ENCODE measurements at places on chromosomes 5 and 9. TPM values are rescaled to one million over a fixed set of nuclear protein-coding genes. Genes with fewer than 3 reads are reported as not detected.

Gene ZDHHC12
- total RNA-seq = 11.2 TPM

Gene EQTN
- 0.58 TPM for total RNA-seq

Gene TUSC1
- 12.6 TPM for total RNA-seq

Gene BAAT
- total RNA-seq = not detected

Gene SLC25A2
- 0.69 TPM for total RNA-seq

Gene SVEP1
- 74.6 TPM for total RNA-seq

Gene CDC20B
- not detected for total RNA-seq

Gene FAM170A
- not detected for total RNA-seq

Gene GLDC
- 0.63 TPM for total RNA-seq

Gene CCDC180
- total RNA-seq = 5.3 TPM

Gene NUTM2F
- not detected for total RNA-seq

Gene TMEM252
- total RNA-seq = not detected

Gene ARL14EPL
- not detected for total RNA-seq

DNA sequence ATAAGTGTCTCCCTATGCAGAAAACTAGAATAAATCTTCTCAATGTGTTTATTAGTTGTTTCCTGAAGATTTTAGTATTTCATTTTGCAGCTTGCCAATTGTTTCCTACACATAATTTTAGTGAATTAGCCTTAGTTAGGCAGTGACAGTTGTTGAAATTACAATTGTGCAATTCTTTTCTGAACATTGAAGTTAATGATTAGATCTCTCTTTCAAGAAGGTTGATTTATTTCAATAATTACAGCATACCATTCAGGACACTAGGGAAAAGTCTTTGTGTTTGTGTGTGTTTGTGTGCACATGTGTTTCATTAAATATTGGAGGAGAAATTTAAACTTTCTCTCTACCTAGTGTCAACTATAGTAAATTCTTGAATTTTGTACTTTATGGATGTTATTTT is 199.6 kb upstream of the MPDZ start:
- no peak for DNase-seq

GRCh38 chr5:140261403-140262171 is 41.3 kb downstream of the PFDN1 start:
- peak; percentile 78 for DNase-seq

- no peak for DNase-seq
Measured at GRCh38 chr5:174567506-174568141, 156.8 kb upstream of the MSX2 start.

DNA sequence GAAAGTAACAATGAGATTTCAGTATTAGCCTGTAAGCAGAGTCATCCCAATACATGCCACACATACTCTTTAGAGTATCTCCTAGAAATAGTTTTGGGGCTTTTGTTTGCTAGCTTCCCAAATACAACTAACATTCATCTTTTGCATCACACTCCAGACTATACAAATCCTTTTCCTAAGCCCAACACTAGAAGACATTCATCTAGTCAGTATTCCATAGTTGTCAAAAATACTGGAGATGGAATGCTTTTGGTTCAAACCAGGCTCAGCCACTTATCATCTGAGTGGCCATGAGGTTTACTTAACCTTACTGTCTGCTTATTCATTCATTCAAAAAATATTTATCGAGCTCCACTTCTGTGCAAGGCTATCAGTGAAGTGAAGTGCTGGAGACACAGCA is 205.1 kb upstream of the SGCD start:
- no peak for DNase-seq

GRCh38 chr9:70192707-70193106 is 66.1 kb upstream of the SMC5 start:
- no peak for DNase-seq

GRCh38 chr9:132630811-132631210 is 39.0 kb downstream of the DDX31 start:
- no peak for DNase-seq

DNA sequence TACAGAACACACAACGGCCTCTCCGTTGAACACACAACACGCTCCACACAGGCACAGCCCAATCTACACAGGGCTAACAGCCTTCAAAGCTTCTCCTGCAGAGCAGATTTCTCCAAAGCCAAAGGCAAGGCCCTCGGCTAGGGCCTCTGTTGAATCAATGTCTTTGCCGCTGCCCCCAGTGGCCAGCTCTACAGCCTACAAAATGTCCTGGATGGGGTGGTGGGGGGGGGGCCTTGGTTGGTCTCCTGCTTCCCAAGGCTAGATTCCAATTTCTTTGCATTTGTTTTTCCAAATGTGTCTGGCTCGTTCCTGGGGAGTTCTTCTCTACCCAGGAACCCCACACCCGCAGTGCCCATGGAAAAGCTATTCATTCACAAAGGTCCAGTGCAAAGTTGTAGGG is 167.2 kb downstream of the PAX5 start:
- no peak for DNase-seq

GRCh38 chr9:128408963-128409431 is 11.7 kb upstream of the CERCAM start:
- DNase-seq = no peak

DNA sequence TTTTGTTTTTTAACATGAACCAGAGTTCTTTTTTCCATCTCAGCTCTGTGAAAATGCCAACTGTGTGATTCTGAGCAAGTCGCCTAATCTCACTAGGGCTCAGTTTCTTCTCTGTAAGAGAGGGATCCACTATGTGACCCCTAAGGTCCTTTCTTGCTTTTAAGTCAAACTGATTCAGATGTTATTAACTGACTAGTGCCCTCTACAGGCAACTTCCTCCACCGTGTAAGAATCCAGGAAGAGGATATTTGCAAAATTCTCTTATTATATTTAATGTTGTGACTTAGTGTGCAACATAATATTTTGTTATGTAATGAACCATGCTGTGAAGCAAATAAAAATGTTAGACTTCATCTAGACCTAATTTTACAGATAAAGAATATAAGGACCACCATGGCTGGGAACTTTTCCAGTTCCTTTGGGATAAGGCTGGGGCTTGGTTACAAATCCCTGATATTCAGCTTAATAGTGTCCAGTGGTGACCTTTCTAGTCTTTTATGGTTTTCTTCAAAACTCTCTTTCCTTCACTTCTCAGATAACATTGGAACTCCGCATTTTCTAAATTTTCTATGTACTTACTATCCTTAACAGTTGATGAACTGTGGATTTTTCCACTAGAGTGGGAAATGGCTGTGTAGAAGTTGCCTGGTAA is 244.7 kb downstream of the PIK3R1 start:
- no peak for DNase-seq

DNA sequence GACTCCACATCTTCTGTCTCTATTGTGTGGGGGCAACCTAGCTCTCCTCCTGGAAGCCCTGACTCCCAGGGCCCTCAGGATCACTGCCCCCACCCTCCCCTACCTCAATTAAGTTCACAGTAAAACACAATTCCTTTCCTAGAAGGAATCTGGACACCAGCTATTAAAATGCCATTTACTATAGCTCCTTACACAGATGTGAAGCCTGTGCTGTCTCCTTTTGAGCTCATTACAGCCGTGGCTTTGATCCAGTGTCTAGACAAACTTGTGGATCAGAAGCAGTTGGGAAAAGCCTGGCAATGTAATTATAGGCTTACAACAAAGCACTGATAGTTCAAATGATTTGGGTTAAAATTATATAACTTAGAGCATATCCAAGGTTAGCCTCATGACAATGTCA is 107.0 kb upstream of the SMIM23 start:
- no peak for DNase-seq

- DNase-seq = no peak
Measured at GRCh38 chr5:54719384-54720283, 202.1 kb downstream of the SNX18 start.

GRCh38 chr9:19946441-19947109 is 157.7 kb upstream of the SLC24A2 start:
- DNase-seq = no peak

GRCh38 chr5:38707352-38708210 is 138.2 kb upstream of the OSMR start:
- no peak for DNase-seq

DNA sequence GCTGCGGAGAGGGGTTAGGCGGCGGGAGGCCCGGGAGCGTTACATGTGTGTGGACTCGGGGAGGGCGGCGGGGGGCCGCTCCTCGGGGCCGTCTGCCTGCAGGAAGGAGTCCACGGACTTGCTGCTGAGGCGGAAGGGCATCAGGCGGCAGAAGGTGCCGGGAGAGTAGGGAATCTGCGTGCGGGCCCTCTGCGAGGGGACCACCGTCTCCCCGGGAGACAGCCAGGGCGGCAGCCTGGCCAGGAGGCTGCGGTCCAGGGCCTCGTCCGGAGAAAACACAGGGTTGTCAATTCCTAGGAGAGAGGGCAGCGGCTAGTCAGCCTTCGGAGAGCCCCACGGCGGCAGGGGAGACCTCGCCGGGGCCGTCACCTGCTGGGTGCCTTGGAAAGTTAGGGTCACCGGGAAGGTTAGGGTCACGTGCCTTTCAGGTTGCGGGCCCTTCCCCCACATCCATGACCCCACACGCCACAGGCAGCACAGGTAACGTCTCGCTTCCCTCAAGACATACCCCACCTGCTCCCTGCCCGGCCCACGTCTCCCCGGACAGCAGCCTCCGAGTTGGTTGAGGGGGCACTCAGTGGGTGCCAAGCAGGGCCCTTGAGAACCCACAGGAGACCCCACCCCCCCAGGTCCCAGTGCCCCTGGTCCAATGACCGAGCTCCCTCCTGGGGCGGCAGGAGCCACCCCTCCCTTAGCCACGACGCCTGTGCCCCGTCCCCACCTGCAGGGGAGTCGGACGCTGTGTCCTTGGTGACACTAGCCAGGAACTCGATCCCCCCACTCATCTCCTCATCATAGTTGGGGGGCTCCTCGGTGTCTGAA is 32.1 kb downstream of the EXOC3 start:
- peak; percentile 77 for DNase-seq

DNA sequence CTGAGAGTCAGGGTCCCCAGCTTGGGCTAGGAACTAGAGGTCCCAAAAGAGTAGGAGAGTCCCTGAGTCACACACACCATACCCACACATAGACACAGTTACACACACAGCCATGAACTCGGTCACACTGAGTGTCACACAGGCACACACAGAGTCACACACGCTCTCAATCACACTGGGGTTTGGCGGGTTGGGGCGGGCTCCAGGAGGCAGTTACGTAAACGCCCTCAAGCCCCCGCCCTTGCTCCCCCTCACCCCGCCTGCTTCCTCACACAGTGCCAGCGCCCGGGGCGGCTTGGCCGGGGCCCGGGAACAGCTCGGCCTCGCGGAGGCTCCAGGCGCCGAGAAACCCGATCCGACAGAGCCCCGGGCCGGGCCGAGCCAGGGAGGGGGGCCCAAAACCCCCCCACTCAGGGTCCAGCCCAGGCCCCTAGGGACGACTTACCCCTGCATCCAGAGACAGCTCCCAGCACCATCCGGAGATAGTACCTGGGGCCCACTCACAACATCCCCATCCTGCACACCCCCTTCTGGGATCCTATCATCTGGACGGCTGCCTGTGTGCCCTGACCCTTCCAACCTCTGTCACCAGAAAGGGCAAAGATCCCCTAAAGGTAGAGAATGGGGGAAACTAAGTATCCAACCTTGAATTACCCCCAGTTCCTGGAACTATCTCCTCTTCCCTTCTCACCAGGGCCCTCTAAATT is 3.5 kb upstream of the CNTFR start:
- DNase-seq = peak; percentile 80

GRCh38 chr5:1380011-1380817 is 35.3 kb upstream of the CLPTM1L start:
- no peak for DNase-seq

DNA sequence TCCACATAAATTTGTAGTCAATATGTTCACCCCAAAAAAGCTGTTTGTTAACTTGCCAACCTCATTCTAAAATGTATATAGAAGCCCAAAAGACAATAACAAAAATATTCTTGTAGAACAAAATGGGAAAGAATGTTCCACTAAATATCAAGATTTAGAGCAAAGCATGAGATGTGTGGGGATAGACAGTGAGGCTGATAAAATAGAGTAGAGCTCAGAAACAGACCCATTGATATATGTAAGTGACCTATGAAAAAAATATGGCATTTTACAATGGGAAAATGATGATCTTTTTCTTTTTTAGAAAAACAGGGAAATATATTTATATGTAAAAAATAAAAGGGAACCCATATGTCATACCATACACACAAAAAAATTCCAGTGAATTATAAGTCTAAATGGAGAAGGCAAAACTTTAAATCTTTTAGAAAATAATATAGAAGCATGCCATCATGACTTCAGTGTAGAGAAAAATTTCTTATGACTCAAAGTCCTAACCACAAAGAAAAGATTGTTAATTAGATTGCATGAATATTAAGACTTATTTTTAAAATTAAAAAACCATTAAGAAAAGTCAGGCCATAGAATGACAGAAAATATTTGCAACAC is 6.6 kb upstream of the IFNB1 start:
- no peak for DNase-seq

DNA sequence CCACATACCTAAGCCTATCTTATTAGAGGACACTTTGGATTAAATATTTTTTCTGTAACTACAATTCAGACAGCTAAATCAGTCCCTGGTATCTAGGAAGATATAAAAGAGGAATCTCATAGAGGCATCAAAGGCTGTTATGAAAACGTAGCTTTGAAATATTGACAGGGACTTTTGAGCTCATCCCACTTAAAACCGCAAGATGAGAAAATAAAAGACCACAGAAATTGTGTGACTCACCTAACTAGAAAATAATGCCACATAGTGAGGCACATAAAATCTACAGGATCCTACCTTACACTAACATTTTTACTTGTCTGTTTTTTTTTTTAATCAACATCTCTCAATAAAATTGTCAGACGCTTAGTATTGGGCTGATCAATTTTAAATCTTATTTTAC is 686.5 kb upstream of the COX7C start:
- DNase-seq = no peak

- DNase-seq = no peak
Measured at GRCh38 chr5:78622302-78622971, 26.1 kb downstream of the LHFPL2 start.

DNA sequence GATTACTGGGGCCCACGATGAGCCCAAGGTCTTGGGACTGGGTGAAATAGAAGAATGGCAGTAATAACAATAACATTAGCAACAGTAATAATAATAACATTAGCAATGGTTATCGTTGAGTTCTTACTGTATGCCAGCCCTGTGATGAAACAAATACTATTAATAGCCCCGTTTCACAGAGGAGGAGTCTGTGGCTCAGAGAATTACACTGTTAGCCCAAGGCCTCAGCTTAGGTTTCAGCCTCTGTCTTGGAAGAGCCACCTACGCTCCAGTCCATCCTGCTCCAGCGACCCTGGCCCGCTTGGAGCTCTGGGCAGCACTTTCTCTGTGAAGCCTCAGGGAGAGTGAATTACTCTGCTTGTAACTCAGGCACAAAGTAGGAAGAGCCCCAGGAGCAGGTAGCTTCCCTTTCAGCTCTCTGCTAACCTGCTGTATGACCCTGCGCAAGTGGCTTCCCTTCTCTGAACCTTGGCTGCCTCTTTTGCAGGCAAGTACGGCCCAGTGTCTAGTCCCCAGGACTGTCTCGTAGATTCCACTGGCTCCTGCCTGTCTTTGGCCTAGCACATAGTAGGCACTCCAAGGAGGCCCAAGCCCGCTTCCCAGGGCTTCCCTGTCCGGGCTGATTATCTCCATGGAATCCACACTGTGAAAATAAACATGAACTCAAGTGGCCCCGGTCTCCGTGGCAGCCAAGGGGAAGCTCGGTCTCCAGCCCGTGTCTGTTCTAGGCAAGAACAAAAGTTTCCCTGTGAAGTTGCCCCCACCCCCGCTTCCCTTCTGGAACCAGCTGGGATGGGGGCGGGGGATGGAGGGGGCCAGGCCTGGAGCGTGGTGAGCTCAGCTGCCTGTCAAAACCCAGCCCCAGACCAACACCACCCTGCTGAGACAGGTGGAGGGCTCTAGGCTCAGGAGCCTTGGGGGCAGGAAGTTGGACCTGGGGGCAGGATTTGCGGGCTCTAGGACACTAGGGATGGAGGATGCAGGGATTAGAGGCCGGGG is 26.2 kb upstream of the LMX1B start:
- DNase-seq = no peak

GRCh38 chr9:118563677-118564076 is 805.6 kb downstream of the BRINP1 start:
- no peak for DNase-seq

All from aorta (tissue), 5 donors.